HCEC 1CT (cell line): ENCODE measurements at places on chromosomes 6 and 20.

DNA sequence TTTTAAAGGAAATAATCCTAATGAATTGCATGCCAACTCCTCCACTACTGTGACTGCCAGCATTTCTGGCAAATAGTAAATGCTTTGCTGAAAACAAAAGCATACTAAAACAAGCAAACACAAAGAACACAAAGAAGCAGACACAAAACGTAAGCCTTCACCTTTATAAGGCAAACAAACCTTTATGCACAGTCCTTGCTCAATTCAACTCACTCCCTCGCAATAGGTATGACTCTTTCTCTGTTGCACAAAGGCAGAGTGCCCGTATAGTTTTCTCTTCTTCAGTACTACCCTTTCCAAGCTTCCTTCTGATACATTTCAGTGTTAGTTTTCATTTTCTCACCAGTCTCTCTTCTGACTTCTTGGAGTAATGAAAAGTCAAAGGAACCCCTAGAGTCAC lies 63.9 kb downstream of the PDE10A start:
- no peak for DNase-seq

DNA sequence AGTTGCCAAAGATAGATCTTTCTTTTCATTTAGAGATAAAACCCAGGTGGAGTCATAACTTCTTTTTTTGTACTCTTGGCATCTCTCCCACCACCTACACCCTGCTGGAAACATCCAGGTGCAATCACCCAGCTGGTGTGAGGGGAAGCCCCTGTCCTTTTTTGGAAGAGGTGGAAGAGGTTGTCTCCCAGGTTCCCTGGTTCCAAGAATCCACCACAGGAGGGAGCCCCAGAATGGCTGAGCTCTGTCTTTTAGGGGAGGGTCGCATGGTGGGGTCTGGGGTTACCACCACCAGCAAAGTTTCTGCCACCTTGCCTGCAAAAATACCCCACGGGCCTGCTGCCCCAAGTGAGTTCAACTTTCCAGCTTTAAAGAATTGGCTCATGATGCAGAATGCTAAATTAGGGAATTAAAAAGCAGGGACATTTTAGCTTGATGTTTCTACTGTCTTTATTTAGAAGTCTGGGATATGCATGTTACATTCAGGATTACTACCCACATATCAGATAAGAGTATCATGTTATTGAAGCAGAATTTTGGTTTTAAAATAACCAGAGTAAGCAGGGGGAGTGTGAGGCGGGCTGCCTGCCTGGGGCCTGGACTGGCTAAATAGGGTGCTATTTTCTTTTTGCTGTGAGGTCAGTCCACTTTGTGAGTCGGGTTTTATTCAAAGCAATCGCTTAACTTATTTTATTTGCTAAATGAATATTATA lies 11.0 kb downstream of the SMOC2 start:
- no peak for DNase-seq

GRCh38 chr20:36031806-36032205 lies 63.4 kb downstream of the CNBD2 start:
- DNase-seq: no peak

- DNase-seq: peak; percentile 58
Observed at GRCh38 chr6:122207794-122208193, 191.7 kb upstream of the HSF2 start.

DNA sequence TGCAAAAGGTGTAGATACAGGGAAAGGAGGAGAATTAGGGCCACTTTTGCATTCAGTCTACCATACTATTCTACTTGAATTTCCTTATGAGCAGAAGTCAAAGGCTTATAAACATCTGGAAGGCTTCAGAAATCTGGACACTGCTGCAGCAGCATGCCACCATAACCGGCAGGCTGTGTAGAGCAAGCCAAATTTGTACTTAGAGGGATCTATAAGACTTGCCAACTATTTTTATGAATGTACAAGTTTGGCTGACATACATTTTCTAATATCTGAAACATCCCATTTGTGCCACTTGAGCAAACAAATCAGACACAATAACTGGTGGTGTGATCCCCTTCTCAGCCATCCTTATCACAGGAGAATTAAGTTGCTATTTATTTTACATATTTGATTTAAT lies 14.0 kb upstream of the PLCB1 start:
- no peak for DNase-seq

- no peak for DNase-seq
Observed at GRCh38 chr6:148736774-148737412, 9.9 kb upstream of the UST start.

GRCh38 chr6:7445101-7445500 lies 55.5 kb downstream of the RIOK1 start:
- no peak for DNase-seq

DNA sequence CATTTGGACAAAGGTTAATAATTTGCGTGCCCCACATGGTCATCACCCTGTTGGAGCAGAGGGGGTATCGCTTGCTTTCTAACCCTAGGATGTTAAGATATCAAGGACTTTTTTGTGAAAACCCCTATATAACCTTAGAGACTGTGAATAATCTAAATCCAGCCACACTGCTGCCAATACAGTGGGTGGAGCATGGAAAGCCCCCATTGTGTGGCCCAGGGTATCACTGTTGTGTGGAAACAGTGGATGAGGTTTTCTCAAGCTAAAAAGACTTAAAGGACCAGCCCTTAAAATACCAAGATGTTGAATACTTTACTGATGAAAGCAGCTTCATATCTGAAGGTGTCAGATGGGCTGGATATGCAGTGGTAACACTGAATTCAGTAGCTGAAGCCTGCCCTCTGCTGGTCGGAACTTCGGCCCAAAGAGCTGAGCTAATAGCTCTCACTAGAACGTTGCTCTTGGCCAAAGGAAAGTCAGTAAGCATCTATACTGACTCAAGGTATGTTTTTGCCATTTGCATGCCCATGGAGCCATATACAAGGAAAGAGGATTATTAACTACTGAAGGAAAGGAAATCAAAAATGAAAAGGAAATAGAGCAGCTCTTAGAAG lies 695.2 kb downstream of the PHF3 start:
- peak; percentile 39 for DNase-seq

DNA sequence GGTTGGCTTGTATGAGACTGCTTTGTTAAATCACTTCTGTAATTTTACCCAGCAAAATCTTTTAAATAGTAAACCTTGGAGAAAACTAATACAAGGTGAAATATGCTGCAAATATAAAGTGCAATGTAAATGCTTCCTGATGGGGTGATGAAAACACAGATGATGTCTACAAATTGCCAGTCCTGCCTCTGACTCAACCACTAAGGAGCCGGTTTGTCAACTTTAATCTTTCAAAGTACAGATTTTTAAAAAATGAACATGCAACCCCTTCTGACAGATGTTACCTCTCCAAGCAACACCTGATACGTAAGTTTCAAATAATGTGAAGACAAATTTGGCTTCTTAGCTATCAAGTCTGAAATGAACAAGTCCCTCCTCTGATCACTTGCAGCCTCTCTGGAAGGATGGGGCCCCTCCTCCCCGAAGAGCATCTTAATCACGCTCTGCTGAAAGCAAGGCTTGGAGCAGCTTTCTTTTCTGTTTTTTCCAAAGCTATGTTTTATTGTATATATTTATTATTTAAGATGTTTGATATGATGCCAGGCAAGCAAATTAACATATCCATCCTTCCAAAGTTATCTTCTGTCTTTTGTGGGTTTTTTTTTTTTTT lies 196.0 kb downstream of the MYLK4 start:
- no peak for DNase-seq

GRCh38 chr20:33291830-33292355 lies 8.9 kb downstream of the BPIFB1 start:
- DNase-seq: no peak

DNA sequence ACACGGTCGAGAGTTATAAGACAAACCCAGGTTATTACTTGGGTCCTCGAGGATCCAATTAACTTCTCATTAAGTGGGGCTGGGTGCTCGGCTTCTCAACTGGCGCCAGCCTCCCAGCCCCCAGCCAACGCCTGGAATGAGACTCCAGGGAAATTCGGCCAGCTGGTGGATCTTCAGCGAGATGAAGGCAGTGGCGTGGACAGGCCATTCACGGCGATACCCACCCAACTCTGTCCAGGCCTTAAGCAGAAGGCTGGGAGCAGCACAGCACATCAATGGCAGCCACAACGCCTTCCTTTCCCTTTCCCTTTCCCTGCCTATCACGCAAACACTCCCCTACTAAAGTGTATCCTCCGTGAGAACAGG lies 868 bp downstream of the METTL24 start:
- DNase-seq: no peak

GRCh38 chr20:31551163-31552081 lies 37.2 kb downstream of the HM13 start:
- no peak for DNase-seq

DNA sequence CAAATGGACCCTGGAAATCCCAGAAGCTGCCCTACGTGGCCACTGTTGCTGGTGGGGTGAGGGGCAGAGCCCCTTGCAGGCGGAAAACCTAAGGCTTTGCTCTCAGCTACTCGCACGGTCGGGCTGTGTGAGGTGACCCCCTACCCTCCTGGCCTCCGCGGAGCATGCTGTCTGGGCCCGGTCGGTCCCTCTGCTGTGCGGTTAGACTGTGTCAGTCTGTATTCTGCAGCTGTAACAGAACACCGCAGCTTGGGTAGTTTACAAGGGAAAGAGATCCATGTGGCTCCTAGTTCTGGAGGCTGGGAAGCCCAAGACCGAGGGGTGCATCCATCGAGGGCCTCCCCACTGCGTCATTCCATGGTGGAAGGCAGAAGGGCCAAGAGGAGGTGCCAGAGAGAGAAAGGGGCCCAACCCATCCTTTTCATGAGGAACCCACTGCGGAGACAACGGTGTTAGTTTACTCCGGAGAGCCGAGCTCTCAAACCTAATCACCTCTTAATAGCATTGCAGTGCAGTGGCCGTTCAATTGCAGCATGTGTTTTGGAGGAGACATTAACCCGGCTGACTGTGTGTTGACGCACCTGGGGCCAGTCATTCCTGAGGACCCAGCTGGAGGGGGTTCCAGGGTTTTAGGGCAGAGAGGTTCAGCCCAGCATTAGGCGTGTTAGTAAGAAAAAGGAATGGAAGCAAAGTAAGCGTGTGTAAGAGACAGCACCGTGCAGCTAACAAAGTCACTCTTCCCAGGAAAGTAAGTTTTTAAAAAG lies 18.3 kb downstream of the COL9A3 start:
- no peak for DNase-seq

- DNase-seq: no peak
Observed at GRCh38 chr20:33125983-33126382, 42.0 kb upstream of the BPIFA2 start.

GRCh38 chr20:63843222-63843621 lies 12.2 kb upstream of the ZBTB46 start:
- DNase-seq: no peak

- DNase-seq: peak; percentile 93
Observed at GRCh38 chr6:56144538-56145324, 102.6 kb downstream of the COL21A1 start.

DNA sequence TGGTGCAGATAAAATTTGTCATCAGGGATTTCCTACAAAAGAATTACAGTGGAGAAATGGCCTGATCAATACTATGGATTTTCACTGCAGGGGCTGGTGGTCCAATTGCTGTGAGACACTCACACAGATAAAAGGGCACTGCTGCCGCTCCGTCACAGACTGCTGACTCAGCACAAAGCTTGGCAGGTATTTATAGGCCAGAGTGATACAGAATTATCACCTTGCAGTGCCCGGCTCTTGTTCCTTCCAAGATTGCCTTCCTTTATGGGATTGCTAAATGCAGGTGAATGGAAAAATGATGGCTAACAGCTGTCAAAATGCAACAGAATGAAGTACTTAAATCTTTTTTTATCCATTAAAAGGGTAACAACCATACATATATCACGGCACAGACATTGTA lies 247.8 kb upstream of the ZFP64 start:
- no peak for DNase-seq

- no peak for DNase-seq
Observed at GRCh38 chr6:50270415-50270814, 220.7 kb upstream of the DEFB112 start.

DNA sequence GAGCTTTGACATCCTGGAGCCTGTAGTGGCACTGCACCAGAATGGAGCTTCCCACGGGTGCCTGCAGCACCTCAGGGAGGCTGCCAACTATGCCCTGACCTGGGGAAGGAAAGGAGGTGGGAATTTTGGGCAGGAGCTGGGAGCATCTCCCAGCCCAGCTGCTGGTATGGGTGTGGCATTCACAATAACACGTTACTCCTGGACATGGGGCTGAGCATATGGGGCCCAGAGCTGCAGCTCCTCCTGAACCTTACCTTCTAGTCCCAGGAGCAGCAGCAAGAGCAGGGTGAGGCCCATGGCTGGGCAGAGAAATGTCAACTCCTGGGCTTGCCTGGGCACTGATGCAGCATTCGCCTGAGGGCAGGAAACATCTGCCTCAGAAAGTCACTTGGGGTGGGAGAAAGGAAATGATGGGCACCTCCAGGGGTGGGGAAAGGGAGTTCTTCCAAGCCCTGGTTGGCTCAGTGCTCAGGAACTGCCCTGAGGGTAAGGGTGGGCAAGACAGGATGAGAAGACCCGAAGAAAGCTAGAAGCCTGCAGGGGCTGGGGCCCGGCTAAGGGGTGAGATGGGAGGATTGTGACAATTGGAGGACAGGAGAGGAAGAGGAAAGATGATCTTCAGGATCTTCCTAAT lies at the start of gene TREML1:
TREML1 (minus strand) TSS at position 356 of the 634 bp plus-strand sequence; CDS start at position 297, 59 bp downstream.
- no peak for DNase-seq

DNA sequence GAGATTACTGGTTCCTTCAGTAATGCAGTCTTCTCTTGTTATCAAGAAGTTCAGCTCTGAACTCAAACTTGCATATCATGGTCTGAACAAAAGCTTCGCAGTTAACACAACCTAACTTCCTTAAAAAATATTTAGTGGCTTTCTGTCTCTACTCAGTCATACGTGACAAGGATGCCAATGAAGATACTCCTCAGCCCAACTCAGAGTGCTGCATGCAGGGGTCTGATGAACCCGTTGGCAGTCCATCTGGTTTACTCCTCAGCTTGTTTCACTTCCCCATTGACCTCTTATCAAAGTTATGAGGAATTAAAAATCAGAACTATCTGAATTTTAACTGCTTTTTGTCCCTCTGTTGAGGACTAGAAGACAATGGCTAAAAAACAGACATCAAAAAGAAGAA lies 56.6 kb upstream of the RIN2 start:
- no peak for DNase-seq

- no peak for DNase-seq
Observed at GRCh38 chr6:126112171-126112632, 125.9 kb downstream of the TRMT11 start.

DNA sequence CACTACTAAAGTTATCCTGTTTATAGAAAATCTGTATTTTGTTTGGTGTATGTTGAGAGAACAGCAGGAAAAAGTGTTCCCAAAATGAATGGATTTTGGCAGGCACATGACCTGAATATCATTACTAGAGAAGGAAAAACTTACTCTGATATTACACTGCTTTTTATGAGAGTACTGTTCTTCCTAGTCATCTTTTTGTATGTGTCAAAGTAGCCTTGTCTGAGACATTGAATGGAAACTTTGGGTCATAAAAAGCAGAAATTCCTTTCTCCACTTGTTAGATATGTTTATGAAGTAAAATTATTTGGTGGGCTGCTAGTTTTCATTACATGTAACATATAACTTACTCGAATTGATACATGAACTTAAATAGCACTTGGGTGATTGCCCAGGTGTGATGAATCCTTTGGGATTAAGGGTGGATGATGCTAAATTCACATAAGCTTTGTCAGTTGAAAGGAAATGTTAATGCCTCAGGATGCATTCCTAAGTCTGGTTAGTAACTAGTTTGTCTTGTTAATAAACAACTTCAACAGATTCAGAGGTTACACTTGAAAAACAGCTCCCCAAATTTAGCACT lies 206.7 kb downstream of the CENPW start:
- peak; percentile 30 for DNase-seq
